Bladder microvascular endothelial cell (primary cell): ENCODE measurements at places on chromosomes 12 and 14. TPM values are rescaled to one million over a fixed set of nuclear protein-coding genes. Genes with fewer than 3 reads are reported as not detected.

GLIPR1L2 gene
- 0.38 TPM in 1 of 2 replicates, not detected in the other for total RNA-seq

AQP5 gene
- under 0.01 and 0.19 TPM in 2 replicates for total RNA-seq

RNASE7 gene
- total RNA-seq: not detected in 2 replicates

CCDC196 gene
- total RNA-seq: not detected in 2 replicates

MYF6 gene
- total RNA-seq: not detected in 2 replicates

KCNK13 gene
- not detected in 2 replicates for total RNA-seq
